ENCODE measurements at places on chromosomes 12 and 14.

- no peak for DNase-seq
These were observed 11.9 kb upstream of the BCL7A start for GRCh38 chr12:122009741-122010140.

GRCh38 chr12:112837629-112838197, 46.2 kb downstream of the RPH3A start:
- no peak for DNase-seq

- no peak for DNase-seq
These were observed 47.9 kb downstream of the PPP1R12A start for GRCh38 chr12:79886917-79887519.

- no peak for DNase-seq
These were observed 3.1 kb downstream of the GPR33 start for GRCh38 chr14:31484754-31485153.

DNA sequence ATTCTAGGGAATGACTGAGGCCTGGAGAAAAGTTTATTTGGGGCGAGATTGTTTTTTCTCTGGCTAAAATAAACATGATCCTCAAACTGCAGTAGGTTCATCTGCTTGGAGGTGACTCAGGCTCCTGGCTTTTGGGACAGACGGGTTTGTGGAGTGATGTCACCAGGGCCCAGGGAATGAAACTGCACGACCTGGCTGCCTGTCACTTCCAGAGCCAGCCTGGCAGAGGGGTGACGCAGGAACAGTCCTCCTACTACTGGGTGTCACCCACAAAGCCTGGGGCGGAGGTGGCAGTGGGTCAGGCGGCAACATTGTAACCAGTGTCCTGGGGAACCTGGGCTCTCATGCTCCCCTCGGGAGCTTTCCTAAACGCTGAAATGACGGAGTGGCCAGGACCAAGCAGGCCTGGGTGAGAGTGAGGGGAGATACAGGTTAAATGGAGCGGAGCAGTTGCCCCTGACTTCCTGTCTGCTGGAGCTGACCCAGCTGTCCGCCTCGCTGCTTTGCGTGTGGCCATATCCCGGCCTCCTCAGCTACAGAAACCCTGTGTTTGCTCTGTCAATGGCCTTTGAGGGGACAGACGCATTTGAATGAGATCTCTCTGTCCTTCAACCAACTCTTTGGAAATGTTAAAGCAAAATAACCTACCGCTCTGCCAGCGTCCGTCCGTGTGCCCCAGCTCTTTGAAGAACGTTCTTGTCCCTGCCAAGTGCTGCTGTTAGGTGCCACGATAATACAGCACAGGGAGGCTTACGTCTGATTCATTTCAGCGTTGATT, 6.5 kb downstream of the HIP1R start:
- no peak for DNase-seq

DNA sequence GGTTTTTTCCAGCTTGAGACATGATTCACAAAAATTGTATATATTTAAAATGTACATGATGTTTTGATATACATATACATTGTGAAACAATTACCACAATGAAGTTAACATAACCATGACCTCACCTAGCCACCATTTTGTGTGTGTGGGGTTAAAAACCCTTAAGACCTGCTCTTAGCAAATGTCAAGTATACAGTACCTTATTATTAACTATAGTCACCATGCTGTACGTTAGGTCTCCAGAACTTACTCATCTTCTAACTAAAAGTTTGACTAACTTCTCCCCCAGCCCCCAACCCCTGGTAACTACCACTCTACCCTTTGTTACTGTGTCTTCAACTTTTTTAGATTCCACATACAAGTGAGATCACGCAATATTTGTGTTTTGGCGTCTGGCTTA, 52.6 kb downstream of the EIF2S3B start:
- peak; percentile 13 for DNase-seq
